ENCODE measurements at places on chromosomes 5 and 9. TPM values are rescaled to one million over a fixed set of nuclear protein-coding genes. Genes with fewer than 3 reads are reported as not detected.

Gene CDC20B
- 0.18 TPM for total RNA-seq

Gene C5
- total RNA-seq: 10.9 TPM

Gene KCNV2
- not detected for total RNA-seq

GRCh38 chr9:137439158-137439714 lies 1.9 kb downstream of the ENTPD8 start:
- DNase-seq: no peak

DNA sequence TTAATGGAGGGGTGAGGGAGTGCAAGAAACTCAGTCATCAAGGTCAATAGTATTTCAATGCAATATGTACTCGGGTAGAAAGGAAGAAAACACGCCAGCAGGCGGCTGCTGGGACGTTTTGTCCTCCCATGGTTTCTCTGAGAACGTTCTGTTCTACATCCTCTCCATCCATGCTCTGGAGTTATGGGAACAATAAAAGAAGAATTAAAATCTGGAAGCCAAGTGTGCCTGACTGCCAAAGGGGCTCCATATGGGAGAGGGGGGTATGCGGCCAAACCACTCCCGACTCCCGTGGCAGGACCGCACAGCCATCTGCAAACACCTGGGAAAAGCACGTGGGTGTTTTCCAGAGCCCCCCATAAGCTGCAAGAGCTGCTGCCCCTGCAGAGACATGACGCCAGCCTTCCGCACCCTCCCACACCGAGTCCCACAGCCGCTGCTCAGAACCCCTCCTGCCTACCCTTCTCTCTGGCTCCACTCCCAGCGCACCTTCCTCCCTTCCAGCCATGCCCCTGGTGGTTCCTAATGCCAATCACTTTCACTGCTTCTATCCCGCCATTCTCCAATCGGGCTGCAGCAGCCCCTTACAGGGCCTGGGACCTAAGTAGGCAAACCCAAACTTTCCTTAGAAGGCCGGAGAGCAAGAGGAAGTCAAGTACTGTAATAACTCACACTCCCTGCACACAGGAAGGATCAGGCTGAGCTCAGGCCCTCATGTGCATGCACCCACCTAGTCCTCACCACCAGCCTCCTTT lies 241.6 kb downstream of the SYK start:
- DNase-seq: no peak

GRCh38 chr5:163362840-163363371 lies 74.5 kb upstream of the CCNG1 start:
- DNase-seq: no peak

DNA sequence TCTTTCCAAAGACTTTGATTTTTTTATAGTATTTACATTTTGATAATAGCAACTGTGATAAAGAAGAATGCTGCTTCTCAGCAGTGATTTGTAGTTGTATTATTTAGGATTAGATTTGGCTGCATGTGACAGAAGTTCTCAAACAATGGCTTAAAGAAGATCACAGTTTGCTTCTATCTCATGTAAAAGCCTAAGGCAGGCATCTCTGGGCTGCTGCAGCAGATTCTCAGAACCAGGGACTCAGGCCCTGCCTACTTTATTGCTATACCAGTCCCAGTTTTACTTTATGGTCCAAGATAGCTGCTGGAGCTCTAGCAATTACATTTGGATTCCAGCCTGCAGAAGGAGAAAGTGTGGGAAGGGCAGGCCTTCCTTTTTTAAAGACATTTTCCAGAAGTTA lies 8.8 kb upstream of the SNX2 start:
- no peak for DNase-seq

Data from cerebellum (tissue), 4 donors.